ENCODE measurements at places on chromosomes 6 and 20.

GRCh38 chr20:35311409-35311808 is 19.2 kb upstream of the FAM83C start:
- no peak for DNase-seq

GRCh38 chr6:168457653-168457934 is 16.6 kb downstream of the SMOC2 start:
- no peak for DNase-seq

DNA sequence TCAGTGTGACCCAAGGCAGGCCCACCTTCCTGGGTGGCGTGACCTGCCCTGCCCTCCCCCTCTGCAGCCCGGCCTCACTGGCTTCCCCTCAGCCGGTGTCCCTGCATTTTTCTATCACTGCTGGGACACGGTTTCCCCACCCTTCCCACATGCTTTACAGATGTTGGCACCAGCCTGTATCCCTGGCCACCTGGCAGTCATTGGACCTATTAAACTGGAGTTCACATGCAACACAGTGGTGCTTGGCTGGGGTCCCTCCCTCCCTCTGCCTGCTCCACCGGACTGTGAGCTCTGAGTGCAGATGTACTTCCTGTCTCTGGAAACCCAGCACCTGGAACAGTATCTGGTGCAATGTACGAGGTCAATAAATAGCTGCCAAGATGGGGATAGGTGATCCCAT is 25.5 kb upstream of the STX16 start:
- DNase-seq: no peak

- DNase-seq: no peak
Observed at GRCh38 chr20:24695529-24696225, 226.2 kb downstream of the SYNDIG1 start.

- no peak for DNase-seq
Observed at GRCh38 chr20:43982886-43983285, 68.2 kb downstream of the TOX2 start.

DNA sequence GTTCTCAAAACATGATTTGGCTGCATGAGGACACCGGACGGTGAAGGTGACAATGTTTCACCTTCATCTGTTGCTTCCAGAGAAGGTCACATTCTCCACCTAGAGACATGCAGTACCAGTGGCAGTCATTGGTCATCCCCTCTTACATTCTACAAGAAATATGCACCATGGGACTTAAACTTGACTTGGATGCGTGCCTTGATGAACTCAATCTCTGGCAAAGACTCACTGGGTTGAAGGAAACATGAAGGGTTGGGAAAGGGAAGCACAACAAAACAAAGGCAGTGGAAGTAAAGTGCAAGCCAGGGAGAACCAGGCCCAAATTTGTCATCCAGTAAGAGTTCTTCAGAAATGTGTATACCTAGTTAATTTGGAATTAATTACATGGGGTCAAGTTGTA is 39.4 kb upstream of the ARMH2 start:
- DNase-seq: no peak

DNA sequence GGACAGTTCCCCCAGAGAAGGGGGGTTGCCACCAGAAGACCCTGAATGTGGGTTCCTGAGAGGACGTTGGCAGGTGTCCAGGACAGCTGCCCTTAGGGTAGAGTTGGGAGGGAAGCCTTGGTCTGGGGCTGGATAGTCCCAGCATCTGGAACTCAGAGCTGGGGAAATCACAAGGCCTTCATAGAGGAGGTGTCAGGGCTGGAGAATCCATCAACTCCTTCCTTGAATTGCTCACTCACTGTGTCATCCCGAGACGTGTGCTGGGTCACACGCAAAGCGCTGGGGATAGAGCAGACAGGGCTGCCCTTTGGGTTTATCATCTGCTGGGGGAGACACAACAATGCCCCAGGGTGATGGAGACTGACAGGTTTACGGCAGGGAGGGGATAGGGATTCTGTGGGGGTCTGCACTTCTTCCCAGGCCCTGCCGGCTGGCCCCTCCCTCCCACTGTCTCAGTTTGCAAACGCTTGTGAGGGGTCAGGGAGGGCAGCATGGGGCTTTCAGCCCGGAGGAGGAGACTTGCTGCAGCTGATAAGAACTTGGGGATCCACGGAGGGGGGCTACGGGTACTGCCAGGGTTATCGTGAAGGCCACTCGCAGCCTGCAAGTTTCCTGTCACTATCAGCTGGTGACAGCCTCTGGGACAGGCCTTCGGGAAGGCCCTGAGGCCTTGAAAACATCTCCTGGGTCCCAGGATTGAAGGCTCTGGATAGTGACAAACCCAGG is 18.6 kb downstream of the RBM38 start:
- no peak for DNase-seq
